ENCODE measurements at places on chromosomes 2 and 18.

GRCh38 chr2:108304975-108305374, 16.3 kb downstream of the SULT1C2 start:
- DNase-seq: no peak

DNA sequence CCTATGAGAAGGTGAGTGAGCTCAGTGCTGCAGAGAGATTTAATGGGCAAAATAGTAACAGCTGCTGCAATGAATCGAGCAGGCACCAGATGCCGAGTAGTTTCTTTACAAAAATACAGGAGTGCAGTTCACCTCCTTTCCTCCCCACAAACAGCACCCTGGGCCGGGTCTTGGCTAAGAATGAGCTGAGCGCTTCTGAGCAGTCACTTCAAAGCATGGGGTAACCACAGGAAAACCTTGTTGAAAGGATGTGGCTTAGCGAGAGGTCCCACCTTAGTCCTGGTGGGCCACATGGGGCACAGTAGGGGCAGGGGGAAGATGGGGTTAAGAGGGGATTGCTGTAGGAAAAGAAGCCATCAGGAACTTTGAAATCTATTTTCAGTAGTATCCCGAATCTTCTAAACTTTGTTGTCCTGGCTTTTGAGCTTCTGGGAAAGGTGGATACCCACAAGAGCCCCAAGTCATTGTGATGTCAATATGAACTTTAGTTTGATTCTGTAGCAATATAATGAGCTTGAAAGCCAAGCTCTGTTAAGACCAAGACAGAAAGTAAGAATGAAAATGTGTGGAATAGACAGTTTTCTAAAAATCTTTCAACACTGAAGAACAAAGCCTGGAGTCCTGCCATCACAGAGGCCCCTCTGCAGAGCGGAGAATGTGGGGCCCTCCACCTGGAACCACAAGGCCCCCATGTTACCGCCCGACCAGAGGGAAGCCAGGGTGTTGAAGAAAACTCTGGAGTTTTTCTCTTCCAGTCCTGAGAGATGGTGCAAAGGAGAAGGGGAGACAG, 101.0 kb upstream of the ZNF236 start:
- DNase-seq: no peak

GRCh38 chr2:105596411-105596921, 148.2 kb upstream of the NCK2 start:
- no peak for DNase-seq

DNA sequence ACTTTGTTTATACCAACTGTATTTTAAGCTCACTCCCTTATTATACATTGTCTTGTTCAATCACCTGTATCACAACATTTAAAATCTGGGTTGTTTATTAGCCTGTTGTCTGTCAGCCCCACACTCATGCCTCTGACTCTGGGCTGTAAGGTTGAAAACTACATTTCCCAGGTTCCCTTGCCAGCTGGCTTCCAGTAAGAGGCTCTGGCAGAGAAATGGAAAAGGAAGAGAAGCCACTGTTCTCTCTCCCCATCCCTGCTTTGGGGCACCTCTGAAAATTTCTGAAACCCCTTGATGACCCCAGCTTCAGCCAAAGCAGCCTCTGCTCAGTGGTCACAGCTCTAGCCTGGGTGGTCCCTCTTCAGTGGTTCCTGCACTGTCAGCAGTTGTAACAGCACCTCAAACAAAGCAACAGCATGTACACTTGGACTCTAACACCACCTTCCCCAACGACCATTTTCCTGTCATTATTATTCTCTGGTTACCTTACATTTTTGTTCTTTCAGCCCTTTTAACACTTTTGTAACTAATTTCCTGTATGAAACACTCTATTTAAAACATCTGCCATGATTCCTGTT, 108.9 kb upstream of the LGALSL start:
- no peak for DNase-seq

- DNase-seq: no peak
These were observed 31.2 kb upstream of the ITGAV start for GRCh38 chr2:186558512-186559276.

DNA sequence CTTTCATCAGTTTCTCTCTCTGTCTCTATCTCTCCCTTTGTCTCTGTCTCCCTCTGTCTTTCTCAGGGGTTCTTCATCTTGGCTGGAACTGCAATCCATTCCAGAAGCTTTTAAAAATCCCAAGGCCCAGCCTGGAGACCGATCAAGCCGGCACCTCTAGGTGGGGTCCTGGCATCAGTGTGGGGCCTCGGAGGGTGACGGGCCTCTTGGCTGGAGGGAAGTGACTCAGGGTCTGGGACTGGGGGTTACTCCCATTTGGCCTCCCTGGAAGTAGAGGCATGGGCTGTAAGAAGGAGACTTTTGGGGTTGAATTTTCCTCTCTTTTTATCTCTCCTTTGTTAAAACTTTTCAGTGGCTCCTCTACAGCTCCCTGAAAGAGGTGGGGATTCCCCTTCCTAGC, 52.8 kb upstream of the OTOF start:
- DNase-seq: no peak

- DNase-seq: no peak
These were observed 44.0 kb downstream of the KLF7 start for GRCh38 chr2:207121784-207122183.

GRCh38 chr2:128665113-128665512, 346.4 kb upstream of the HS6ST1 start:
- DNase-seq: no peak

GRCh38 chr2:50221106-50221505, 810.8 kb downstream of the NRXN1 start:
- DNase-seq: no peak

All from NCI-H526 (cell line).